ENCODE measurements at places on chromosomes 11 and 22.

DNA sequence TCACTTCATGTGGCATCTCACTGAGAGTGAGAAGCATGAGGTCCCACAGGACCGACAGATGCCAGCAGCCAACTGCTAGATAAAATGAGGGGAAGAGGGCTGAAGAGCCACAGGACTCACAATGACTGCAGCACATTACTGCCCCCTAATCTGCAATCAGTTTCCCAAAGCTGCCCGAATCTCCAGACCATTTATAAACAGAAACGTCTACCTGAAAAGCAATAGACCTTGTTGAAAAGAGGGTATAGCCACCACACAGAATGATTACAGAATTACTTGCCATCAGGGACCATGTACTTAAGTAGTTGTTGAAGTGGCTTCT, 12.4 kb upstream of the TEF start:
- DNase-seq, result no peak

GRCh38 chr22:28923826-28924732, 40.7 kb downstream of the ZNRF3 start:
- DNase-seq, result no peak

DNA sequence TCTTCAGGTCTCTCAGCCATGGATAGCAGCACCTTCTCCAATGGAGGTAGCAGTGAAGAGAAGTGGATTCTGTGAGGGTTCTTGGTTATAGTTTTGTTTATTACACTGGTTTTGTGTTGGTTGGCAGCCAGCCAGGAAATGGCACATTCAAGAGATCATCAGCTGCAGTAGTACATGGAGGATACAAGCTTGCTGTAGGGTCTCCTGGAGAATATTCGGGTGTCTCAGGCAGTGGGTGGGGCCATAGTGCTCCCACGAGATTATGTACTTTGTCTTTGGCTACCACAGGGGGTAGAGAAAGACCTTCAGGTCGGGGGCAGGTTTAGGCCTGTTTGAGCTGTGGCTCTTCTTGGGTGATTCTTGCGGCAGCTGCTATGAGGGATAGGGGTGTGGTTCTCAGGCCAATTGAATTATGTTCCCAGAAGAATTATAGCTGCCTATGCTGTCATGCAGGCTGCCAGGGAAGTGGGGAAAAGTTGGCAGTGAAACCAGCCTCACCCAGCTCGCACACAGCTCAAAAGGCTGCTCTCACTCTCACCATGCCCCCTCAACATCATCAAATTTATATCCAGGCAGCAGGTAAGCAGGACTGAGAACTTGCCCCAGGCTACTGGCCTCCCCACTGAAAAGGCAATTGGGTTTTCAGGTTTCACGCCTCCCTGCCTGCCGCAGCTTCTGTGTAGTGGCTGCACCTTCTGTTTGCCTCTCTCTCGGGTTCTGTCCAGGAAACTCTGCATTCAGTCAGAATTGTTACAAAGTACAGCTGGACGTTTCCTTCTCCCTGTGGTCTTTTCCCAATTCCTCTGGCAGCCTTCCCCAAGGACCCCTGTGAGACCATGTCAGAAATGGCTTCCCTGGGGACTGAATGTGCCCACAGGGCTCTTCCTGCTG, 435.5 kb downstream of the LUZP2 start:
- DNase-seq, result no peak

- no peak for DNase-seq
Measured at GRCh38 chr22:47027766-47028165, 265.3 kb downstream of the TBC1D22A start.

DNA sequence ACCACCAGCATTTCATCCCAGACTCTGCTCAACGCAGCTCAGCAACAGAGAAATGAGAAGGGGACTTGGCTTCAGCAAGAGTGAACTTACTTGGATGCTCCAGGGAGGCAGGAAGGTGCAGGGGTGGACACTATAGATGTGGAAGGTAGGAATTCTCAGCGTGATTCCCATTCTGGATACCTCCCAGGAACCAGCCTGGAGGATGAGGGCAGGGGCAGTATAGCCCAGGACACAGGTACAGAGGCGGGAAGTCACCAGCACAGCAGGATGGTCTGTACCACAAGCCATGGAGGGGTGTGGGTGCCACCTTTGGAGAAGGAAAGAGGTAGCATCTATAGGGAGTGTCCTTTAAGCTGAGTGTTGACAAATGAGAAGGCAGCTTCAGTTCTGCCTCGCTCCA, 1275.2 kb downstream of the TBC1D22A start:
- no peak for DNase-seq

DNA sequence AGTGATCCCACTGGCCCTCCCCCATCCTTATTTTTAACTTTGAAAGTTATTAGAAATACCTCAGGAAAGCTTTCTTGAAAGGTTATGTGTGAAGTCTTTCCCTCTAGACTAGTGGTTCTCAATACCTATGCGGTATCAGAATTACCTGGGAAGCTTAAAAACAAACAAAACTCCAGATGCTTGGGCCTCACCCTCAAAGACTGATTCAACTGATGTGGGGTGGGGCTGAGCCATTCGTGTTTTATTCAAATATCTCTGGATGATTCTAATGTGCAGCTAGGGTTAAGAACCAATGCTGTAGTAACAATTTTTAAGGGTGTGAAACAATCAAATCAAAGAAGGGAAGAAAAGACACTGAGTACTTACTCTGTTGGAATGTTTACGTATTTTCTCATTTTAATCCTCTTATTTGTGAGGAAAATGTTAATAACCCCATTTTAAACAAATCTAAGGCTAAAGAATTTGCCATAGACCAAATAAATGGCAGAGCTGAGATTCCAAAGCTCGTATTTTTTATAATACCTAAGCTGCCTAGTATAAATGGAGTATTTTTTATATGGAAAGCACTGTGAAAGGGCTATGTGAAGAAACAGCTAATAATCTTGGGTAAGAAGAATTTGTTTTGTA, 47.6 kb downstream of the PLEKHB1 start:
- no peak for DNase-seq

- no peak for DNase-seq
Measured at GRCh38 chr11:120925944-120926343, 98.0 kb upstream of the TBCEL start.

GRCh38 chr11:16494918-16495691, 138.8 kb upstream of the SOX6 start:
- DNase-seq, result no peak

GRCh38 chr11:116895048-116895757, 57.8 kb upstream of the APOA1 start:
- DNase-seq, result no peak

DNA sequence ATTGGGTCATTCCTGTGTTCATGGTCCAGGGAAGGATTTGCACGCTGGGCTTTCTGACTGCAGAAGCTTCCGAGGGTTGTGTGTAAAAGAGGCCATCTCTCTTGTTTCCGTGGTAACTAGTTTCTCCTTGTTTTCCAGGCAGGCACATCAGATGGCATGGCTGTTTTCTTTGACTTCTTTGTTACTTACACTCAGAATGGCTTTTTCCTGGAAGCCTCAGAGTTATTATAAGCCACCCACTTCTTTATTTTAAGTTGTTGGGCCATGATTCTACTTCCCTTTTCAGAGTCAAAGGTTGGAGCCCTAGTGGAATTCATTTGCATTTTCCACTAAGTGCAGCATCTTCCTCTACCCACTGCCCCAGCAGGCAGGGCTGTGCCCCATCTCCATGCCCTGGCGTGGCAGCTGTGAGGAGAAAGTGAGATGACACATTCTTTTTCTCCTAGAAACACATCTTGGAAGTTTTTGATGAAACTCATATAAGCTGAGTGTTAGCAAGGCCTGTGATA, 94.9 kb downstream of the PRR5L start:
- no peak for DNase-seq

GRCh38 chr22:46515208-46516111, 22.0 kb downstream of the CELSR1 start:
- DNase-seq, result no peak

GRCh38 chr11:34351687-34352469, 5.9 kb downstream of the ABTB2 start:
- no peak for DNase-seq

DNA sequence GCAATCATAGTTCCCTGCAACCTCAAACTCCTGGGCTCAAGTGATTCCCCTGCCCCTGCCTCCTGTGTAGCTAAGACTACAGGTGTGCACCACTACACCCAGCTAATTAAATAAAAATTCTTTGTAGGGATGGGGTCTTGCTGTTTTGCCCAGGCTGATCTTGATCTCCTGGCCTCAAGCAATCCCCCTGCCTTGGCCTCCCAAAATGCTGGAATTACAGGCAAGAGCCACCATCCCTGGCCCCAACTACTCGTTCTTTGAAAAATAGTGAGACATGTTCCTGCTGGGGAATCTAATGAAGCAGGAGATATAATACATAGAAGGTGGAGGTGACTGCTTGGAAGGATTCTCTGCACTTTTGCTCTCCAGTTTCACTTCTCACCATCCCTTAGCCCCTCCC, 40.1 kb upstream of the RFPL3 start:
- DNase-seq, result no peak

GRCh38 chr22:49814164-49814686, 13.4 kb downstream of the BRD1 start:
- no peak for DNase-seq

DNA sequence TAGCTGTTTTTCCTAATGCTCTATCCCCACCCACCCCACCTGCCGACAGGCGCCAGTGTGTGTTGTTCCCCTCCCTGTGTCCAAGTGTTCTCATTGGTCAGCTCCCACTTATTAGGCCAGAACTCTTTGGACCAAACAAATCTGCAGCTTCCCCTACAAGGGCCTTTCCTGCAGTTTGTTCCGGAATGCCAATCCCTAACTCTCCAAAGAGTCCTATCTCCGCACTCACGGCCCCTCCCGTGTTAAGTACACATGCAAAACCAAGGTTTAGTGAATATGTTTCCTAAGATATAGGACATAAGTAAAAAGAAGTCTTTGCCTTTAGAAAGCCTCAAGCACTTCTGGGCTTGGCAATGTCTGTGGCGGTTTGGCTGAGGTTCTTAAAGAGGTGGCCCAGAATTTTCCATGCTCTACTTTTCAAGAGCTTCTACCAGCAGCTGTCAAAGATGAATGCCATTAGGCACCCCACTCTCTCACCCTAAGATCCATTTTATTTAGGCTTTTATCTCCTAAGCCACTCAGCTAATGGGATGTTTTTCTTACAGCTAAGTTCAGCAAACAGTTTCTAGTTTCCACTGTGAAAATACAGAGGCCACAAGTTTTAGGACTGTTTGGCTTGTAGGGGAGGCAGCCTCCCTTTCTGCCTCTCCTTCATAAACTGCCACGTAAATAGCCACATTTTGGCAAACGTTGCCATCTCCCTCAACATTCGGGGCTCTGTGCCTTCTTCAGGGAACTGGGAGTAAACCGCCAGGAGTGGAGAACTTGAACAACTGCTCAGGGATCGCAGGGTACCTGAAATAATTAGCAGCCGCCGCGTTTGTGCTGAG, 1.6 kb downstream of the CD59 start:
- no peak for DNase-seq

- DNase-seq, result no peak
Measured at GRCh38 chr22:20000246-20001081, 16.2 kb downstream of the ARVCF start.

- no peak for DNase-seq
Measured at GRCh38 chr22:32544953-32545558, 70.4 kb downstream of the FBXO7 start.

- DNase-seq, result no peak
Measured at GRCh38 chr11:77503006-77503405, 29.1 kb upstream of the PAK1 start.

DNA sequence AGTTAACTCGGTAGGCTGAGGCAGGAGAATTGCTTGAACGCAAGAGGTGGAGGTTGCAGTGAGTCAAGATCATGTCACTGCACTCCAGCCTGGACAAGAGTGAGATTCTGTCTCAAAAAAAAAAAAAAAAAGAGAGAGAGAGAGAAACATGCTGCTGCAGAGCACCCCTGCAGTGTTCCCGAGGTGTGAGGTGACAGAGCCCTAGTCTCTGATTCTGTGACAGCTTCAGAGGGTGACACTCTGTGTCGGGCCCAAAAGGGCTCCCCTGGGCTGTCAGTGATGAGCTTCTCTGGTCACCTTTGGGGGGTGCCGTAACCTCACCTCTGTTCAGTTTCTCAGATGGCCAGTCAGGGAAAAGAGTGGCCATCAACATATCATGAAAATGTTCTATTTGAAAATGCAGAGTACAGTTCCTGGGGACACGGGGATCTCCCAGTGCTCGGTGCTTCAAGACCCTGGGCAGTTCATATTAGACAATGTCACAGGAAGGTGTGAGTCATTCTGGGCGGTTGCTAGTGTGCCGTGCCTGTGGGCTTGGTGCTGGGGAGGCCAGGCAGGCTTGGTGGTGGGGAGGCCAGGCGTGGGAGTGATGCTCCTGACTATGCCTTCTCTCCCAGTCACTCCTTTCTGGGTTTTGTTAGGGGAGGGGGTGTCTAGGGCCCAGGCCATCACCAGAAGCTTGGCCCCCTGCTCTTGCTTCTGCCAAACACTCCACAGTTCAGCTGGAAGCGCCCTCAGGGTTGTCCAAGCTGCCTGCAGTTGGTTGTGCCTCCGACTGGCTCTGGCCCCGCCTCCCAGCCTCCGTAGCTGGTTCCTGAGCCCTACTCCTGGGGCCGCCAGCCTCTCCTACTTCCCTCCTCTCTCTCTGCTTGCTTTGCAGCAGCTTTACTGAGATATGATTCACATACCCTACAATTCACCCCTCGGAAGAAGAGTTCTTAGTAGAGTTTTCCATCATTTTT, 52.5 kb upstream of the CLDN5 start:
- peak; percentile 35 for DNase-seq

- DNase-seq, result no peak
Measured at GRCh38 chr11:69311767-69312385, 17.9 kb downstream of the MYEOV start.

DNA sequence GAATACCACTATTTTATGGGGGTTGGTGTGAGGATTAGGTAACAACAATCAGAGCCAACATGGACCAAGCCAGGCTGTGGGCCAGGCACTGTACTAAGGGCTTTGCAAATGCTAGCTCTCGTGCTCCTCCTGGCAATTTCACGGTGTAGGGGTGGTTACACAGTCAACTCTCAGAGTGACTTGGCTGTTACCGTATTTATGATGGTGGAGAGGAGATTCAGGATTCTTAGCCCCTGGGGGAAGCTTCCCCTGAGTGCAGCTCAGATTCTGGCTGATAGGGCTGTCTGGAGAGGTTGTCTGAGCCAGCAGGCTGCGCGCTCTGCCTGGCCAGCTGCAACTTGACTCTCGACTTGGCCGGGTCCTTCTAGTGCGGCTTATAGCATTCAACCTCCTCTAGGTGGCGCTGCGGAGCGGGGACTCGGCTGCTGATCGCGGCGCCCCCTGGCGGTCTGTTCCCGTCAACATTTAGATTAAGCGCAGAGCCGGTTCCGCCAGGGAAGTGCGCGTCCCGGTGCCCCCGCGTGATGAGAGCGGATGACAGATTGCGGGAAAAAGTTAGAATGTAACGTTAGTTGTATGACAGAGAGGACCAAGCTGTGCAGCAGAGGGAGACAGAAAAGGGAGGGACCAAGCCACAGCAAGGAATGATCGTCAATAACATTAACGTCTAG, 4.5 kb upstream of the NCF4 start:
- peak; percentile 99 for DNase-seq

Measured in activated T-cell treated with anti-CD3 and anti-CD28 coated beads for 1 hour (primary cell).